NCI-H2081 treated with DMSO at 0.1 percent for 48 hours (cell line): ENCODE measurements at places on chromosomes 2 and 18.

GRCh38 chr2:156327835-156328695 lies 4.5 kb downstream of the NR4A2 start:
- DNase-seq: no peak

GRCh38 chr18:77822632-77823031 lies 573.0 kb downstream of the GALR1 start:
- DNase-seq: no peak

GRCh38 chr18:10588975-10589374 lies 63.1 kb downstream of the NAPG start:
- peak; percentile 24 for DNase-seq

DNA sequence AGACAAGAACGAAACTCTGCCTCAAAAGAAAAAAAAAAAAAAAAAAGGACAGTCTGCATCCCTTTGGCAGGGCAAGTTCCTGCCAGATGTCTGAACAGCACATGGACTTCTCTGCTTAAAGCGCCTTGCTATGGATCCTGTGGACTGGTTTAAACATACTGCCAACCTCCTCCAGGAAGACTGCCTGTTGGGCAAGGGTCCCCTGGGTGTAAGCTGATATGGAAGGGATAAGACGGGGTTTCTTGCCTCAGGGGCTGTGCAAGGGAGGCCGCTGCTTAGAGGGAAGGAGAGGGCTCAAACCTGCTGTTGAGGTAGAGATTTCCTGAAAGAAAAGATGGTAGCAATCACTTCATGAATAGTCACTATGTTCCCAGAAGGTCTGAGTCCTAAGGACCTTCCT lies 22.2 kb downstream of the SKA1 start:
- no peak for DNase-seq

DNA sequence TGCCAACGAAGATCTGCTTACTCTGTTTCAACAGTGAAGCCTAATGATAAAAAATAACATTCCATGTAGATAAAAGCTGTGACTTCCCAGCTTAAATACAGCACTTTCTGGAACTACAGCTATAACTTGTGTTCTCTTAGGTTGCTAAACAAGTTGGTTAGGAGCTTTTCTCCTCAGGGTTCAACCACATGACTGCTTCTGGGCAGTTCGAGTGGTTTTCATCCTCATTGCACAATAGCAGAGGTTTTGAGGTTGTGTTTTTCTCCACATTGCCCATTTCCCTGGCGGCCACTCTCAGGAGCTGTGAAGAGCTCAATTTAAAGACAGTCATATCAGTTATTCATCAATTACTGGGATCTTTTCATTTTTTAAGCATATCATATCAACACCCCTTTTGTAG lies 102.2 kb upstream of the CYP1B1 start:
- no peak for DNase-seq
